ENCODE measurements at places on chromosomes 7 and 10.

DNA sequence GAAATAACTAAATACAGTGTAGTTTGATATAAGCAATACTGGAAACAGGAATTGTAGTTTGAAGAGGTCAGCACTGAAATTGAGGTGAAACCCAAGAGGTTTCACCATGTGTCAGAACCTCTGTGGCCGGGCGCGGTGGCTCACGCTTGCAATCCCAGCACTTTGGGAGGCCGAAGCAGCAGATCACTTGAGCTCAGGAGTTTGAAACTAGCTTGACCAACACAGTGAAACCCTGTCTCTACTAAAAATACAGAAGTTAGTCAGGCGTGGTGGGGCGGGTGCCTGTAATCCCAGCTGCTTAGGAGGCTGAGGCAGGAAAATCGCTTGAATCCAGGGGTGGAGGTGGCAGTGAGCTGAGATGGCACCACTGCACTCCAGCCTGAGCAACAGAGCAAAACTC is 13.7 kb downstream of the AHCYL2 start:
- no peak for DNase-seq

- no peak for DNase-seq
Observed at GRCh38 chr10:103720328-103720963, 134.9 kb downstream of the SH3PXD2A start.

- DNase-seq: no peak
Observed at GRCh38 chr10:125071008-125071407, 89.4 kb downstream of the CTBP2 start.

DNA sequence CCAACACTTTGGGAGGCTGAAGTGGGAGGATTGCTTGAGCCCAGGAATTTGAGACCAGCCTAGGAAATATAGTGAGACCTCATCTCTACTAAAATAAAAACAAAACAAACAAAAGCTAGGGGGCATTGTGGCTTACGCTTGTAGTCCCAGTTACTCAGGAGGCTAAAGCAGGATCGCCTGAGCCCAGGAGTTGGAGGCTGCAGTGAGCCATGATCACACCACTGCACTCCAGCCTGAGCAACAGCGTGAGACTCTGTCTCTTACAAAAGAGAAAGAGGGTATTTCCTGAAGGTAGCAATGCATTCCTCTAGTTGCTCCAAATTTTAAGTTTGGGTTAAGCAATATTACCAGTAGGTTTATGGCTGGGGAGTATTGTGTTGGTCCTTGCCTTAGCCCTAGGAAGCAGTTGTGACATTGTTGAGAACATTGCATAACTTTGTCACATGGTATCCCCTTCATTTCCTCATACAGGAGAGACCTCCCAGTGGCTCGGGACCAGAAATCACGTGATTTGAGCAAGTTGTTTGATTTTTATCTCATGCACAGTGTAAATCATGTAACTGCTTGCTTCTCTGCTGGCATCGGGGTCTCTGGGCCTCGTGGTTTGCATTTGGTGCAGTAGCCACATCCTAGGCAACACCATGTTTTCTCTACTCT is 23.3 kb upstream of the SMARCD3 start:
- DNase-seq: no peak

Data from effector CD4-positive, alpha-beta T cell (primary cell).